ENCODE measurements at places on chromosomes 5 and 9.
A peak's percentile ranks its signal among the peaks of the same experiment; 100 is the strongest.

GRCh38 chr9:30630459-30630858 lies 1754.0 kb upstream of the ACO1 start:
- no peak for DNase-seq

- DNase-seq, result no peak
Observed at GRCh38 chr9:132027752-132028663, 51.7 kb downstream of the MED27 start.

DNA sequence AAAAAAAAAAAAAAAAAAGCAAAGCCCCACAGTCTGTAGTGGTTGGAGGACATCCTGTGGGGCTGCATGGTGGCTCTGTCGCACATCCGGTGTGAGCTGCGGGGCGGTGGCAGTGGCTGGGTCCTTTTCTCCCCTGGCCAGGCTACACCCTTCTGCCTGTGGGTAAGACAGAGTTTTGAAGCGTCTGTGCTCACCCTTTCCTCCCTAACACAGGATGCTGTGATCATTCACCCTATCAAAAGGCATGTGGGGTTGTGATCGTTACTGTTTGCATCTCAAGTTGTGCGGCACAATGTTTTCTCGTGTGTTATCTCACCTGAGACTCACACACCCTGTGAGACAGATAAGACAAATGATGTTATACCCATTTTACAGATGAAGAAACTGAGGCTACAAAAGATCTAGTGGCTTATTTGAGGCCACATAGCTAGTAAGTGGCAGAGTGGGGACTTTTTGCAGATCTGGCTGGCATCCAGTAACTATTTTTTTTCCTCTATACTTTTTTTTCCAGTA lies 17.5 kb downstream of the IRF1 start:
- no peak for DNase-seq

GRCh38 chr5:56815658-56816545 lies 553 bp downstream of the MAP3K1 start:
- peak; percentile 17 for DNase-seq

DNA sequence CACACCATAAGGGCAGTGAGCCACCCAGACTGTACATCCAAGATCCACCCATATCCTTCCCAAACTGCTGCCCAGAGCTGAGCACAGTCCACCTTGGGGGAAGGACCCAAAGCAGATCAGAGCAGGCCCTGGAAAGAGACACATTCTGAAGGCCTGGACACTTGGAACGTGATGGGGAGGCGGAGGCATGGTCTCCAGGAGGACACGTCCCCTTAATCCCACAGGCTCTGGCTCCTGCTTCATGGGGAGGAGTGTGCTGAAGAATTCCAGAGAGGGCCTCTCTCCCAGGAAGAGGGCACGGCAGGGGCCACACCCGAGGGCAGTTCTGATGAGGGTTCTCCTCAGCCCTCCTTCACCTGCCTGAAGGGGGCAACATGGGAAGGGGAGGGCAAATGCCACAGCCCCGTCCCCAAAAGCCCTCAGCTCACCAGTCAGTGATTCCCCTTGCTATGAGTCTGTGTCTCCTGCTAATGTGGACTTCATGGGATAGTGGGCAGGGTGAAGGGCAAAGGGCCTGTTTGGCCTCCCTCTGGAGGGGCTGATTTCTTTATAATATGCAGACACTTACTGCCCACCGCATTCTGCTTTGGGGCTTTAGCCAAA lies 276.8 kb downstream of the ENC1 start:
- no peak for DNase-seq

DNA sequence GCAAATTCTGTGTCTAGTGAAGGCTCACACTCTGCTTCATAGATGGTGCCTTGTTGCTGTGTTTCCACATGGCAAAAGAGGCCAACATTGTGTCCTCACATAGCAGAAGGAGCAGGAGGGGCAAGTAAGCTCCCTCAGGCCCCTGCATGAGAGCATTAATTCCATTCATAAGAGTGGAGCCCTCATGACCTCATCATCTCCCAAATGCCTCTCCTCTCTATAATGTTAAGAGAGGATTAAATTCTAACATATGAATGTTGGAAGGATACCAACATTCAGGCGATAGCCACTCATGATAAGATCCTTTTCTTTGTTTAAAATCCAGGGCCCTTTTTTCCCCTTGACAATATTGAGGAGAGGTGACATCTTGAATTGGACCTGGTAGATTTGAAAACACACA lies 35.2 kb upstream of the PAM start:
- peak; percentile 14 for DNase-seq

DNA sequence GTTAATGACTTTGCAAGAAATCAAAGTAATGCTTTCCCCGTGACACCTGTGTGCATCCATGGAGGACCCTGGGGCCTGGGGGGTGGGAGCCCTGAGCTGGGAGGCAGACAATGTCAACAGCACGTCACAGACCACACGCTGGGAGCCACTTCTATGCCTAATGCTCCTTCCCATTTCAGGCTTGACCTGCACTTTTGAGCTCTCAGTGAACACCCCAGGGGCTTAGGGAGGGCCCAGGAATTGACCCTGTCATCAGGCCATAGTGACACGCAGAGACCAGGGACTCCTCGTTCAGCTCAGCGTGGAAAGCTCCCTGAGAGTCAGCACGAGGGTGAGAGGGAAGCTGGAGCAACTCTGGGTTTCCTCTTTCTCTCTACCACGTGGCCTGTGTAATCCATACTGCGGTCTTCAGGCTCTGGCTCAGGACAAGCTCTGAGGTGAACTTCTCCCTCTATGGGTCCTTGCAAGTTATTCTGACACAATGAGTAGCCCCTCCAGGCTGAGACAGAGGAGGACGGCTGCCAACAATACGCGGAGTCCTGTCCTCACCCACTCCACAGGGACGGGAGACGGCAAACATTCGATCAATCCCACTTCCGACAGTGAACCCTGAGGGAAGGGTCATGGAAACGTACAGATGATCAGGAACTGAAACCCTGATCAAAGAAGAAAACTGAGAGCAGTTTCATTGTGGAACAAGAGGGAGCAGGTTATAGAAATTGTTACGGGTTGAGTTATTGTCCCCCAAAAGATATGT lies 130.8 kb upstream of the IRX4 start:
- DNase-seq, result no peak

Measured in A673 (cell line).